Stimulated activated memory B cell treated with anti-CD40 and anti-IgM and Interleukin-4, amounts not matched to agents 10 μg/mL and 1 μg/mL and 100 μg/mL, for 72 hours (primary cell): ENCODE measurements at places on chromosomes 6 and 20.
A peak's percentile ranks its signal among the peaks of the same experiment; 100 is the strongest.

GRCh38 chr20:55684578-55684977, 320.7 kb downstream of the CBLN4 start:
- ATAC-seq, result no peak
- H3K4me3 ChIP-seq, result no peak overlapping the region
- no peaks in the 10 kb centered on the region for H3K4me1 ChIP-seq
- no peaks in the 10 kb centered on the region for H3K27me3 ChIP-seq
- no peak overlapping the region for H3K27ac ChIP-seq

DNA sequence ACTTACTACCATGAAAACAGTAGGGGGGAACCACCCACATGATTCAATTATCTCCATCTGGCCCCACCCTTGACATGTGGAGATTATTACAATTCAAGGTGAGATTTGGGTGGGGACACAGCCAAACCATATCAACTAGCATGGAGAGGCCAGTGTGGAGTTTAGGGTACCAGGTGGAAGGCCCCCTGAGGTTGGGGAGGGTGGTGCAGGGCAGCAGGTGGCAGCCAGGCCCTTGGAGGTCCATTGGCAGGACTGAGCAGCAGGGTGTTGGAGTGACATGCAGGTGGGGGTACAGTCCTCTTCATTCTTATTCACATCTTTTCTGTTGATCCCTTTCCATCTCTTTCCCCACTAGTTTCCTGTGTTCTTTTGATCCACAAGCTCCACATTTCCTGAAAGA, 42.9 kb downstream of the PHACTR3 start:
- H3K27ac ChIP-seq, result no peak overlapping the region
- ATAC-seq, result no peak
- H3K4me1 ChIP-seq, result no peaks in the 10 kb centered on the region
- H3K4me3 ChIP-seq, result no peak overlapping the region

- no peak overlapping the region for H3K4me3 ChIP-seq
- H3K36me3 ChIP-seq, result no peaks in the 10 kb centered on the region
- H3K27me3 ChIP-seq, result peaks cover 24% of the 10 kb centered on the region
- no peak overlapping the region for H3K27ac ChIP-seq
- ATAC-seq, result no peak
Measured at GRCh38 chr6:152386131-152386530, 251.0 kb downstream of the SYNE1 start.

GRCh38 chr6:124854338-124854922, 107.8 kb upstream of the RNF217 start:
- H3K4me3 ChIP-seq, result no peak overlapping the region
- no peaks in the 10 kb centered on the region for H3K27me3 ChIP-seq
- H3K4me1 ChIP-seq, result no peaks in the 10 kb centered on the region
- ATAC-seq, result no peak
- H3K36me3 ChIP-seq, result no peaks in the 10 kb centered on the region
- H3K27ac ChIP-seq, result no peak overlapping the region

- H3K4me1 ChIP-seq, result no peaks in the 10 kb centered on the region
- no peak for ATAC-seq
- no peak overlapping the region for H3K27ac ChIP-seq
- no peak overlapping the region for H3K4me3 ChIP-seq
- H3K27me3 ChIP-seq, result no peaks in the 10 kb centered on the region
Measured at GRCh38 chr6:168858926-168859325, 394.7 kb downstream of the THBS2 start.

- peaks cover 67% of the 10 kb centered on the region for H3K27me3 ChIP-seq
- no peak within 1 kb of the TSS for H3K27ac ChIP-seq
- peak within 1 kb of the TSS; percentile 11 for H3K4me3 ChIP-seq
- ATAC-seq, result no peak
- H3K4me1 ChIP-seq, result peaks cover 12% of the 10 kb centered on the region
Measured at GRCh38 chr20:41366546-41367392, at the start of gene EMILIN3. TSS of gene EMILIN3 (minus strand) at chr20:41366818. CDS start at chr20:41366634, 184 bp downstream.

DNA sequence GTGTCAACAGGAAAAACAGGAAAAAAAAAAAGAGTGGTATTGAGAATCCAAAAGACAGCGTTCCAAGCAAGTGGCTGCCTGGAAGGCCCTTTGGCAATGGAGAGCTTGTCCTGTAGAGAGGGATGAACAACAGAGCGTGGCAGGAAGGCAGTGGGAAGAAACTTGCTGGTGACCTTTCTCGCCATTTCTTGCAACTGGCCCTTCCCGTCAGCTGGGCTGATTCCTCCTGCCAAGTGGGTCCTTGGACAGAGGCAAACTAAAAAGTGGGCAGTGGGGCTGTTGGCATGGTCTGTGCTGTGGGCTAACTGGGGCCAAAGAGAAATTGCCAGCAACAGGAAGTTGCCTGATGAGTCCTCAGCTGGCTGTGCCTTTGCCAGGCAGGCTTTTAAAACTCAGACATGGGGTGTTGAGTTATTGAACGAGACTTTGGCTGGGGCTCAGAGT, 43.9 kb upstream of the CLDN20 start:
- no peaks in the 10 kb centered on the region for H3K36me3 ChIP-seq
- peaks cover 12% of the 10 kb centered on the region for H3K4me1 ChIP-seq
- no peak overlapping the region for H3K27ac ChIP-seq
- ATAC-seq, result no peak
- H3K27me3 ChIP-seq, result no peaks in the 10 kb centered on the region

GRCh38 chr20:53660947-53661381, 67.3 kb upstream of the ZNF217 start:
- H3K4me1 ChIP-seq, result peaks cover 44% of the 10 kb centered on the region
- H3K4me3 ChIP-seq, result peak overlapping the region; percentile 52
- no peak for ATAC-seq
- H3K36me3 ChIP-seq, result no peaks in the 10 kb centered on the region

DNA sequence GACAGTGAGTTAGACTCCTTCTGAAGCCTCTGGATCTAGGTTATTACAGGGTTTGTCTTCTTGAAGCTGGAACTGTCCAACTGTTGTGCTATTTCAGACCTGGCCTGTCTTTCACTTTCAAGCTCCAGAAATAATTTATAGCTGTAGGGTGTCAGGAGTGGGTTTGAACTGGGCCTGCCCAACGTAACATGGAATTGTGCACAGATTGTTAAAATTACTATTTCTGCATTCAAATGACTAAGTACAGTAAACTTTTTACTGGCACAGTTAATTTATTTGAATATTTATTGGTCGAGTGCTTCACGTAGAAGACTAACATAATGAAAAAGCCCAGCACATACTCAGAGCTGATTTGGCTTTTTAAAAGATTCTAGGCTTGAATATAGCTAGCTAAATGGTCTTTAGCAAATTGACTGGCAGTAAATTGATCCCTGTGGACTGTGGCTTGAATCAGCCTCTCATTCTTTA, 74.3 kb downstream of the ARID1B start:
- H3K36me3 ChIP-seq, result peaks cover 7% of the 10 kb centered on the region
- no peak overlapping the region for H3K4me3 ChIP-seq
